ENCODE measurements at places on chromosomes 13 and 19.

DNA sequence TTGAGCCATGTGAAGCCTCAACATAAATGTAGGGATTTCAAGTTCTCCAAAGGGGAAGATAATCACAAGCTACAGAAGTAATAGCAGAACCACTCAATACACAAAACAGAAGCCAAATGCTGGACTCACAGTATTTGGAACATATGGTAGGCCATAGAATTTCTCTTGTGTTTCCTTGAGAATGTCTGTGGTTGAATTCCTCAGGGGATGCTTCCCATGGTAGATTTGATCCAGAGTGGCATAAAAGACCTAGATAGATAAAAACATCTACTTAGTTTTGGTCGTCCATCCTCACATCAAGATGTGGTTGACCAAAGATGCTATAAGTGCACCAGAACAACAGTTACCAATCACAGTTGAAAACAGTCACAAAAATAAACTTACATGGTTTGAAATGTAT lies 83.4 kb downstream of the MIPEP start:
- no peak overlapping the region for H3K27ac ChIP-seq
- DNase-seq, result no peak
- H3K4me3 ChIP-seq, result no peak overlapping the region
- no peaks in the 10 kb centered on the region for H3K27me3 ChIP-seq
- no peaks in the 10 kb centered on the region for H3K36me3 ChIP-seq
- H3K4me1 ChIP-seq, result no peaks in the 10 kb centered on the region

GRCh38 chr13:49810567-49811526 lies 18.4 kb upstream of the KPNA3 start:
- no peaks in the 10 kb centered on the region for H3K36me3 ChIP-seq
- H3K4me1 ChIP-seq, result no peaks in the 10 kb centered on the region
- H3K4me3 ChIP-seq, result no peak overlapping the region
- peak; percentile 62 for DNase-seq
- H3K27me3 ChIP-seq, result no peaks in the 10 kb centered on the region

GRCh38 chr13:67520886-67521285 lies 290.8 kb upstream of the PCDH9 start:
- H3K36me3 ChIP-seq, result no peaks in the 10 kb centered on the region
- H3K27me3 ChIP-seq, result no peaks in the 10 kb centered on the region
- H3K4me1 ChIP-seq, result no peaks in the 10 kb centered on the region
- DNase-seq, result no peak

GRCh38 chr13:18978447-18978846 lies 203.2 kb downstream of the TUBA3C start:
- H3K4me3 ChIP-seq, result no peak overlapping the region
- H3K27me3 ChIP-seq, result no peaks in the 10 kb centered on the region
- DNase-seq, result no peak
- H3K27ac ChIP-seq, result no peak overlapping the region
- H3K4me1 ChIP-seq, result no peaks in the 10 kb centered on the region

GRCh38 chr13:100546713-100547405 lies 41.7 kb downstream of the GGACT start:
- no peak overlapping the region for H3K4me3 ChIP-seq
- no peak for DNase-seq
- no peaks in the 10 kb centered on the region for H3K4me1 ChIP-seq

GRCh38 chr19:11448923-11449554 lies 13.6 kb downstream of the PRKCSH start:
- H3K27ac ChIP-seq, result no peak overlapping the region
- no peaks in the 10 kb centered on the region for H3K4me1 ChIP-seq
- peaks cover 53% of the 10 kb centered on the region for H3K36me3 ChIP-seq
- no peak for DNase-seq
- H3K4me3 ChIP-seq, result no peak overlapping the region

DNA sequence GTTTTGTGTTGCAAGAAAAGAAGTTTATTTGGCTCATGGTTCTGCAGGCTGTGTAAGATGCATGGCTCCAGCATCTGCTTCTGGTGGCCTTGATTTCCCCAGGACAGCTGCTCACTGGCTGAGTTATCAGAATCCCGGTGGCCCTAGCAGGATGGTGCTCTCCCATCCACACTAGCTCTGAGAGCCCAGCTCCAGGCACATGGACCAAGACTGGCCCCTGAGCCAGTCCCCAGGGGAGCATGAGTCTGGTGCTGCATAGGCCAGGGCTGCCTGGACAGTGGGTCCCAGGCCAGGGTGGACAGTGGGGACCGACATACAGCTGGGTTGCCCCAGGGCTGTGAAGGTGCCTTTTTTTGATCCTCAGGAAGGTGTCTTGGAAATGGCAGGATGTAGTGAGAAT lies 10.4 kb downstream of the ADGRE2 start:
- no peak overlapping the region for H3K27ac ChIP-seq
- H3K36me3 ChIP-seq, result no peaks in the 10 kb centered on the region
- no peaks in the 10 kb centered on the region for H3K27me3 ChIP-seq
- no peaks in the 10 kb centered on the region for H3K4me1 ChIP-seq

- no peak for DNase-seq
- H3K4me3 ChIP-seq, result no peak overlapping the region
- no peaks in the 10 kb centered on the region for H3K4me1 ChIP-seq
- no peaks in the 10 kb centered on the region for H3K36me3 ChIP-seq
- no peaks in the 10 kb centered on the region for H3K27me3 ChIP-seq
Measured at GRCh38 chr13:75495938-75496337, 14.0 kb upstream of the TBC1D4 start.

DNA sequence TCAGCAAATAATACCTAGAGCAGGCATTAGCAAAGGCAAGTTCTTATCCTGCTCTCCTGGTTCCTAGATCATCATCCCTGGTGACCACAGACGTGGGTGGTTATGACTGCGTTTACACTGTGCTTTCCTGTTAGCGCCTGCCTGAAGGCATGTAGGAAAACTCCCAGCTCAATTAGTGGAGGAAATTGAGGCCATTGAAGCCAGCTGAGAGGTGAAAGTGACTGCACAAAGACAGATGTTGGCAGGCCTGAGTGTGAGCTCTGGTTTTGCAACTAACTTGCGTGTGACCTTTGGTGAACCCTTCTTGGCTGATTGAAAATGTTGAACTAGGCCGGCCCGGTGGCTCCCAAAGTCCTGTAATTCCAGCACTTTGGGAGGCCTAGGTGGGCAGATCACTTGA lies 17.5 kb upstream of the NWD1 start:
- no peaks in the 10 kb centered on the region for H3K27me3 ChIP-seq
- H3K4me3 ChIP-seq, result no peak overlapping the region
- peak; percentile 61 for DNase-seq
- H3K27ac ChIP-seq, result no peak overlapping the region

DNA sequence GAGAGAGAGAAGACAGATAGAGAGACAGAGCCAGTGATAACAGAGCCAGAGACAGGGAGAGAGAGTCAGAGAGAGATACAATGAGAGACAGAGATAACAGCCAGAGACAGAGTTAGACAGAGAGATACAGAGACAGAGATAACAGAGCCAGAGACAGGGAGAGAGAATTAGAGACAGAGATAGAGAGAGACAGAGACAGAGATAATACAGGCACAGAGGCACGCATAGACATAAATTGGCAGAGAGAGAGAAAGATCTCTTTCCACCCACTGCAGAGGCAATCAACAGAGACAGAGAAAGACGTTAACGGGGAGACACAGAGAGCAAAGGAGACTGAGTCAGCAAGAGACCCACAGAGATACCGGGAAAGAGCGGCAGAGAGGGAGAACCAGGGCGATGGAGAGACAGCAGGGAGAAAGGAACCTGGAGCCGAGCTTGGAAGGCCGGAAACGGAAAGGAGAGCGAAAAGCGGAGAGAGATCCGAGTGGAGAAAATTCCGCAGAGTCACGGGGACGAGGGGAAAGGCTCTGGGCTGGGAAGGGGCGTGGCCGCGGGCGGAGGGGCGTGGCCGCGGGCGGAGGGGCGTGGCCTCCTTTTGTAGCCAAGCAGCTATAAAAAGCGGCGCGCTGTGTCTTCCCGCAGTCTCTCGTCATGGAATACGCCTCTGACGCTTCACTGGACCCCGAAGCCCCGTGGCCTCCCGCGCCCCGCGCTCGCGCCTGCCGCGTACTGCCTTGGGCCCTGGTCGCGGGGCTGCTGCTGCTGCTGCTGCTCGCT lies at the start of gene TNFSF9:
TSS of gene TNFSF9 (plus strand) at position 641 of the 777 bp plus-strand sequence. CDS start at position 652, 11 bp downstream.
- peak; percentile 92 for DNase-seq
- no peaks in the 10 kb centered on the region for H3K36me3 ChIP-seq
- peak within 1 kb of the TSS; percentile 54 for H3K27ac ChIP-seq
- peaks cover 10% of the 10 kb centered on the region for H3K27me3 ChIP-seq
- H3K4me3 ChIP-seq, result peak within 1 kb of the TSS; percentile 47

DNA sequence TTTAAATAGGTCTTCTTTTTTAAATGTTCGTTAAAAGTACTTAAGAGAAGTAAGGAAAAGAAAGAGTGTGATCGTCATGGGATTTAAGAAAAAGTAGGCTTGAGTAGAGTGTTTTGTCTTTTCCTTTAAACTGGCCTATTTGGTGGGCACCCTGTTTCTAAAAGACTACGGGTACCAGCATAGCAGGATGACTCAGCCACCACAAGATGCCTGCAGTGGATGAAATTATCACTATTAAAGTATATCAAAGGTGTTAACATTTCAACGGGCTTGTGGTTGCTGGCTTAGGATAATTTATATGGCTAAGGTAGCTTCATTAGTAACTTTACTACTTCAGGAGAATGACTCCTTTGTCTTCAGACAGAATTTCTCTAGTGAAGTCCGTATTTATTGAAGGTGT lies 112.6 kb downstream of the STARD13 start:
- DNase-seq, result no peak
- no peaks in the 10 kb centered on the region for H3K36me3 ChIP-seq
- peak overlapping the region; percentile 54 for H3K27ac ChIP-seq
- H3K27me3 ChIP-seq, result no peaks in the 10 kb centered on the region
- peaks cover 43% of the 10 kb centered on the region for H3K4me1 ChIP-seq
- H3K4me3 ChIP-seq, result no peak overlapping the region

GRCh38 chr19:50205681-50206138 lies 2.3 kb downstream of the MYH14 start:
- H3K4me3 ChIP-seq, result peak overlapping the region; percentile 34
- H3K4me1 ChIP-seq, result peaks cover 28% of the 10 kb centered on the region
- H3K27ac ChIP-seq, result peak overlapping the region; percentile 75

DNA sequence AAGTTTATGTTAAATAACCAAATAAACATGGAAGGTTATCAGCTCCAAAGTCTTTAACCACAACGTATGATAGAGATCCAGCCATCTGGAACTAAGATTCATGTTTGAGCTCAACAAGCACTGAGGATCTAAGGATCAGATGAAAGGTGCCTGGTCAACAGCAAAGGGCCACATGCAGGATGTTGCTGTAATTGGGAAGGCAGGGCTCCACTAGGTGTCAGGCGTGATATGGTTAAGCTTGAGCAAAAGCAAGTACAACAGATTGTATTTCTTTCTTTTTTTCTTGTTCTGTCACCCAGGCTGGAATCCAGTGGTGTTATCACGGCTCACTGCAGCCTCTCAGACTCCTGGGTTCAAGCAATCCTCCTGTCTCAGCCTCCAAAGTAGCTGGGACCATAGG lies 12.0 kb downstream of the EBPL start:
- no peak for DNase-seq
- no peak overlapping the region for H3K27ac ChIP-seq
- no peaks in the 10 kb centered on the region for H3K36me3 ChIP-seq
- no peaks in the 10 kb centered on the region for H3K4me1 ChIP-seq
- no peaks in the 10 kb centered on the region for H3K27me3 ChIP-seq
- H3K4me3 ChIP-seq, result no peak overlapping the region

DNA sequence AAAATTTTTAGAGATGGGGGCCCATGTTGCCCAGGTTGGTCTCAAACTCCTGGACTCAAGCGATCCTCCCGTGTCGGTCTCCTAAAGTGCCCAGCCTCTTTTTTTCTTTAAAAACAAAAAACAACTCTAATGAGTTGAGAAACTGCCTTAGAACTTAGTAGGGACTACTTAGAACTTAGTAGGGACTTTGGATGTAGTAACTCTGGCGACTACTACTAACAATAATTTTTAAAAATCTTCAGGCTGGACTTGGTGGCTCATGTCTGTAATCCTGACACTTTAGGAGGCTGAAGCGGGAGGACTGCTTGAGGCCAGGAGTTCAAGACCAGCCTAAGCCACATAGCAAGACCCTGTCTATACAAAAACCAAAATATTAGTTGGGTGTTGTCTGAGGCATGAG lies 515 bp upstream of the C19orf67 start:
- no peaks in the 10 kb centered on the region for H3K27me3 ChIP-seq
- no peak overlapping the region for H3K4me3 ChIP-seq
- no peak for DNase-seq
- peaks cover 8% of the 10 kb centered on the region for H3K36me3 ChIP-seq
- peaks cover 17% of the 10 kb centered on the region for H3K4me1 ChIP-seq
- no peak overlapping the region for H3K27ac ChIP-seq

DNA sequence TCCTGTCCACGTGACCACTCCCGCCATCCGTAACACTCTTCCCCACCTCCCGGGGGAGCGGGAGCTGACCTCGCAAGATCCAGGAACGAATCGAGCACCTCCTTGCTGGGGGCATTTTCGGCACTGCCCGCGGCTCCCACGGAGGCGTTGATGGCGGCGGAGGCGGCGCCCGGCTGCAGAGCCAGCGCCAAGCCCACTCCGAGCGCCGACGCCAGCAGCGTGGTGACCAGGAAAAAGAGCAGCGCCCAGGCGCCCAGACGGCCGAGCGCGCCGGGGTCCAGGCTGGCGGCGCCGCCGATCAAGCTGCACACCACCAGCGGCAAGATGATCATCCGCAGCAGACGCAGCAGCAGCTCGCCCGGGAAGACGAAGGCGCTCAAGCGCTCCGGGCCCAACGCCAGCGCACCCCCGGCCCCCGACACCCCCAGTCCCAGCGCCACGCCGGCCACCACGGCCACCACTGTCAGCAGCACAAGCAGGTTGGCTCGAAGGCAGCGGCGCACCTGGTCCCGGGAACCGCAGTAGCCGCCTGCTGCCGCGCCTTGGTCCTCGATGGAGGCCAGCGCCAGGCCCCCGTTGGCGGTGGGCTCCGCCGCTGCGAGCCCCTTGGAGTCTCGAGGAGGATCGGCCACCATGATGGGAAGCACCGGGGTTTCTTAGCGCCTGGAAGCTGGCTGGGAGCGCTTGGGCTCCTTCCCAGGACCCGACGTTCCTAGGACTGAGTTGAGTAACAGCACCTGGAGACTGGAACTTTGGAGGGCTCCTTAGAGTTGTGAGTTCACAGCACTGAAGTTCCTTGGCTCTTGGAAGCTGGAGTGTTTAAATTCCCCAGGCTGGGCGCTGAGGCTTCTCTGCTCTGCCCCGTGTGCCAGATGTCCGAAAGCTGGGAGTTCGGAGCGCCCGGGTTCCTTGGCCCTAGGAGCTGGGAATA lies 798 bp downstream of the SLC1A5 start:
- H3K27me3 ChIP-seq, result no peaks in the 10 kb centered on the region
- peak overlapping the region; percentile 59 for H3K4me3 ChIP-seq
- H3K36me3 ChIP-seq, result peaks cover 8% of the 10 kb centered on the region
- peaks cover 44% of the 10 kb centered on the region for H3K4me1 ChIP-seq

All from right atrium auricular region (tissue), 2 donors.